ENCODE measurements at places on chromosomes 5 and 9.
A peak's percentile ranks its signal among the peaks of the same experiment; 100 is the strongest.

GRCh38 chr9:21281275-21281674 lies 23.8 kb downstream of the IFNA5 start:
- DNase-seq, result no peak

GRCh38 chr9:5375091-5375490 lies 35.4 kb upstream of the RLN1 start:
- peak; percentile 44 for DNase-seq

GRCh38 chr9:134210511-134210907 lies 46.1 kb upstream of the RNU6ATAC start:
- no peak for DNase-seq

GRCh38 chr9:133738640-133739225 lies 581 bp upstream of the SARDH start:
- no peak for DNase-seq

GRCh38 chr5:180026320-180026719 lies 45.2 kb downstream of the RNF130 start:
- no peak for DNase-seq

- DNase-seq, result no peak
These were observed 21.8 kb upstream of the SLC12A7 start for GRCh38 chr5:1133510-1134201.

GRCh38 chr5:152641970-152642805 lies 237.1 kb upstream of the NMUR2 start:
- DNase-seq, result no peak

DNA sequence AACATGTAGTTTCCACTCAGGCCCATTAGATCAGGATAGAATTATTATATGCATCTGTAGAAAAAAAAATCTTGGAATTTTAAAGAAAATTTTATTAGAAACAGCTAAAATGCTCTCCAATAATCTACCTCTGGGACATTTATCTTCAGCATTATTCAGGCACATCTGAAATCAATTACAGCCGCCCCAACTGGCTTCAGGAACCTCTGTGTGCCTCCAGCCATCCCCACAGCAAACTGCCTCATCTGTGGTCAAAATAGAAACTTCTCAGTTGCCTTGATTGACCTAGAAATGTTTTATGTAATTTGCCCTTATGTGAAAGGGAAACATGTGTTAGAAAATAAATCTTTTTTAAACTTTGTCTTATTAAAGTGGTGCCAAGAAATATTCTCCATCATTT lies 120.1 kb upstream of the LPAR1 start:
- DNase-seq, result no peak

- no peak for DNase-seq
These were observed 13.6 kb downstream of the TMEM268 start for GRCh38 chr9:114624677-114625076.

DNA sequence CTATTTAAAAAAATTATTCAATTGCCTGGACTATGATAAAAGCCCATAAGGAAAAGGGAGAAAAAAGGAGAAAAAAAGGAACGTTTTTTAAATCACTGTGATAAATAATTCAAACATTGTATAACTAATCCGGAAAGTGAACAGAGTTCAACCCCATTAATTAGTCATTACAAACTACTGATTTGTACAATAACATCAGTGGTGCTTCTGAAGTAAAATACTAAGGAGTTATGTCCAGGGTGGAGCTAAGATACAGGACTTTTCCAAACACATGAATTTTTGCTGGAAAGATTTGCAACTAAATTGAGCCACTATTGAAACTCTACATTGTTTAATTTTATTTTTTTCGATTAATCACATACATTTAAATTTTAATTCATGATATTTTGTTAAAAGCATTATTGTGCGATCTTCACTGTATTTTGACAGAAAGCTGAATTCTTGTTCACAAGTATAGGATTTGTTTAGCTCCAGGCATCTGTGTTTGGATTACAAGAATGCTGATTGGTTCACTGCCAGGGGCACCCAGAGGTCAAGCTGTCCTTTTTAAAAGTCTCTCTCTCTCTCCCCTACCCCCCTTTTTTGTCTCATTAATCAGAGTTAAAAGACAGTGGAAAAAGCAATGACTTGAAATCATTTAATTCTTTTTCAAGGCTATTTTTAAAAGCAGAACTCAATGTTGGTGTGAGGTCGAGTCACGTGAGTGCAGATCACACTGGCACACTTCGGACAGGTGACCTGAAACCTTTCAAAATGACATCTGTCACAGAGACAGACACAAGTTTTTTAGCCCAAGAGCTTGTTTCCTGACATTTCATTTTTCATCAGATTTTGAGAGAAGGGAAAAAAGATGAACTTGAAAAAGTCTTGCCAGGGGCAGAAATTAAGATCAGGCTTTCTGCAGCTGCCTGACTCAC lies 387.3 kb downstream of the NR2F1-AS1 start:
- no peak for DNase-seq

DNA sequence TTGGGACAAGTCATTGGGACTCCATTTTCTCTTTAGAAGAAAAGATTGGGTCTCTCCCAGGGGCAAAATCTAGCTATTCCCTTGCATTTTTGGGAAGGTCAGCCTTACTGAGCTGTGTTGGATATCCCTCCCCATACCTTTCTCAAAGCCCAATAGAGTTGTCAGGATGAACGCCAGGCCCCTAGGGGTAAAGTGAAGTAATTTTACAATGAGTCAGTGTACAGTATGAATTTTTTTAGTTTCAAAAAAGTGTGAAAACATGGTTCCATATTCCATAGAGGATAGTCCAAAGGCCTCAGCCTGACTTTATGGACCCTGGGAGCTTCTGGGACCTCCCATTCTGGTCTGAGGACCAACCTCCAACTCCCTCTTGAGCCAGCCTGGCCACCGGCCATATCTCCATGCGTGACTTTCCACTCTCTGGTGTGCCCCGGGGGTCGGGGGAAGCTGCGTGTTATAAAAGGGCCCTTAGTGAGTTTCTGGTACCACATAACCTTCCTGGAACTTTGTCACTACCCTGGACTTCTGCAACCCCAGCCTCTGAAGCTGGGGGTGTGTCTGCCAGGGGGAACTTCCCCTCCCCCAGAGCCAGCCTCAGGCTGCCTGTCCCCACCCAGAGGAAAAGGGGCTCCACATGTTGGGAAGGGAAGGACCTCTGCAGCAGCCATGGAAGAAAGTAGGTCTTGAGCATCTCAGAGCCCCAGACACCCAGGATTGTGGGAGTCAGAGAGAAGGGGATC lies 52.4 kb upstream of the SYNPO start:
- DNase-seq, result no peak

DNA sequence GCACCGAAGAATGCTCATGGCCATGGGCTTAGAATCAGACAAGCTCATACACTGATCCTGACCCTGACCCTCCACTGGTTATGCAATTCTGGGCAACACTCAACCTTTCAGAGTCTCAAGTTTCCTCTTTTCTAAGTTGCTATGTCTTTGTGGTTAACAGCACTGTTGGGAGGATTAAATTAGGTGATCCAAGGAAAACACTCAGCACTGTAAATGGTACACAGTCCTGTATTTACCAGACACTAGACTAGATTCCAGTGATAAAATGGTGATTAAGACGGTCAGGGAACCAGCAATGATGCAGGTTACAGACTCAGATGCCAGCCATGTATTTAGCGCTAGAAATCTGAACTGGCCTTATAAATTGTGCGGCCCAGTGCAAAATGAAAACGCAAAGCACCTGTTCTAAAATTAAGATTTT lies 8.1 kb downstream of the ARL15 start:
- no peak for DNase-seq

GRCh38 chr5:177502886-177503285 lies 5.5 kb upstream of the PDLIM7 start:
- DNase-seq, result no peak

DNA sequence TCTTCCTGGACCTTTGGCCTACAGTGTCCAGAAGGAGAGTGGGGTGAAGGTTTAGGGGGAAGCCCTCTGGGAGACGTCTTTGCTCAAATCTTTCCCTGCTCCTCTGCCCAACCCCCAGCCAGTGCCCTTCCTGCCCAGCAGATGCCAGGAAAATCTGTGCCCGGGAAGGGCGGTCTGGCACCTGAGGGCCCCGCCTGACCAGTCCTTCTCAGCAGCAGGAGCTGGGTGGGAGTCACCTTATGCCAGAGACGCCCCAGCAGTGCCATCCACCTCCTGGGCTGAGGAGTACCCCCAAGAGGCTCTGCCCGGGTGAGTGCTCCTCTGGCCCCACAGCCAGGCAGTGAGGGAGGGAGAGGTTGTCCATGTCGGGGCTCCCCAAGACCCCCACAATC lies 14.9 kb upstream of the CERCAM start:
- DNase-seq, result no peak

All from activated CD4-positive, alpha-beta T cell treated with anti-CD3 and anti-CD28 coated beads for 48 hours (primary cell).